ENCODE measurements at places on chromosomes 6 and 20.

- DNase-seq: no peak
Measured at GRCh38 chr6:109449795-109450673, 5.5 kb downstream of the MICAL1 start.

DNA sequence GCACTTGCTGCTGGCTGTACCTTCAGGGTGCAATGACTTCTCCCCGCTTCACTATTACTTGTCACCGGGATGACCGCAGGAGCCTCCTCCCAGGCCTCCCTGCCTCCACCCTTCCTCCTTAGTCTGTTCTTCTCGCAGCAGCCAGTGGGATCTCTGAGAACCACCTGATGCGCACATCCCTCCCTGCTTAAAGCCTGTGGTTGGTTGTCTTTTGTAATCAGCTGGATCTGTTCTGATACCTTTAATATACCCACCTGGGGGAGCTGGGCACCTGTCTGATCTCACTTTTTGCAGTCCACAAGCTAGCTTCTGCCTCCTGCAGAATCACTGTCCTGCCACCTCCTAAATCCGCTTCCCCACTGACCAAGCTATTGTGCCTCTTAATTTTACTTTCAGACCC is 34.6 kb downstream of the TOX2 start:
- no peak for DNase-seq

DNA sequence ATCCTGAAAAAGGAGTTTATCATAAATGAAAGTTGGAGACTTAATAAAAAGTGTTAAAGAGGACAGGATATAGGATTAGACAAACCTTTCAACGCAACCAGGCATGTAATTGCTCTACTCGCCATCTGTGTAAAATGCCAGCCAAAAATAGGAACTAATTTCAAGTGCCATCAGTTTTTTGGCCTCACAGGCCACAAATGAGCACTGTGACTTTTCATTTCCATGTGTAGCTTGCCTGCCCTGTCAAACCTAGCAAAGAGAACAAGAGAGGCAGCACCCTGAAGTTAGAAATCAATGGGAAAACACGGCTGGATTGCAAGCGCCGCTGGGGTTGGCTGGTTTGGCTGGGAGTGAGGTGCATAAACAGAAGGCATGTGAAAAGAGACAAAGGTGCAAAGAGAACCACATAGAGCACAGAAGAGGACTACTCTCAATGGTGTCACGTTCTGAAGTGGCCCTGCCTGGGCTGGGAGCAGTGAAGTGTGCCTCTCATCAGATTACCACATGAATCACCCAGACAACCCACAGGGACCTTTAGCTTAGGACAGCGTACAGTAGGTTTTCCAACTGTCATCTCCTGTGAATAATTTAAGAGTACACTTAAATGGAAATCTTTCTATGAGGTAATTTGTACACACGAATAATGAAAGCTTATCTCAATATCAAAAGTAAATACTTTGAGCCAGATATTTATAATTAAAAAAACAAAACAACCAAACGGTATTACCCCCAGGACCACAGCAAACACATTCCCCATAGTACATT is 78.0 kb upstream of the NHSL1 start:
- no peak for DNase-seq

DNA sequence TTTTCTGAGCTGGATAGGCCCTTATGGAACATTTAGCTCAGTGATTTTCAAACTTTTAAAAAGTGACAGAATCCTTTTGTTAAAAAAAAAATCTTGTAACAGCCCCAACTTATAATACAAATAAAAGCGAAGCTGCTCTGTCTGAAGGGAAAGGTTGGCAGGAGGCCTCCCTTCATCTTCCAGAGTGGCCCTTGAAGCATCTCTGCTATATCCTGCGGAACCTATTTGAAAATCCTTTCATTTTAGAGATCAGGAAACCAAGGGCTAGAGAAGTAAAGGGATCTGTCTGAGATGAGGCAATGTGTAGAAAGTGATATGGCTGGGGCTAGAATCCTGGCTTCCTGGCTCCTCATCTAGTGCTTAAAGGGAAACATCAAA is 107.8 kb downstream of the UBE3D start:
- no peak for DNase-seq

- no peak for DNase-seq
Measured at GRCh38 chr20:13277663-13278295, 56.7 kb downstream of the ISM1 start.

- peak; percentile 86 for DNase-seq
Measured at GRCh38 chr20:50165684-50166554, 12.4 kb upstream of the PEDS1 start.

DNA sequence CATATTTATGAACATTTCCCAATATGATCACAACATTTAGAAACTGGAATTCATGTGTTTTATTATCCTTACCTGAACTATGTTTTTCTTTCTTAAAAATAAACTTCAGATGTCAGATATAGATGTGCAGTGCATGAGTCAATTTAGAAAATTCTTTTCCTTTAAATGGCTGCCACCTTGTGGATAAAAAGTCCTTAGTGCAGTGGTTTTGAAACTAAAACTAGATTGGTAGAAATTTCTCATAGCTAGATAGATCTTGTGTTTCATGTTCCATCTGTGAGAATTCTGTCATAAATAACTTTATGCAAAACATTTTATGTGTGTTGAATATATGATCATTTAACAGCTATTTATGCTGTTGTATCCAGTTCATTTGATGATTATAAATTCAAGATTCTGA is 134.9 kb downstream of the KLHL32 start:
- no peak for DNase-seq

- DNase-seq: no peak
Measured at GRCh38 chr6:89209457-89209856, 7.7 kb downstream of the GABRR1 start.

- DNase-seq: no peak
Measured at GRCh38 chr20:23507346-23507745, 16.4 kb downstream of the CST8 start.

DNA sequence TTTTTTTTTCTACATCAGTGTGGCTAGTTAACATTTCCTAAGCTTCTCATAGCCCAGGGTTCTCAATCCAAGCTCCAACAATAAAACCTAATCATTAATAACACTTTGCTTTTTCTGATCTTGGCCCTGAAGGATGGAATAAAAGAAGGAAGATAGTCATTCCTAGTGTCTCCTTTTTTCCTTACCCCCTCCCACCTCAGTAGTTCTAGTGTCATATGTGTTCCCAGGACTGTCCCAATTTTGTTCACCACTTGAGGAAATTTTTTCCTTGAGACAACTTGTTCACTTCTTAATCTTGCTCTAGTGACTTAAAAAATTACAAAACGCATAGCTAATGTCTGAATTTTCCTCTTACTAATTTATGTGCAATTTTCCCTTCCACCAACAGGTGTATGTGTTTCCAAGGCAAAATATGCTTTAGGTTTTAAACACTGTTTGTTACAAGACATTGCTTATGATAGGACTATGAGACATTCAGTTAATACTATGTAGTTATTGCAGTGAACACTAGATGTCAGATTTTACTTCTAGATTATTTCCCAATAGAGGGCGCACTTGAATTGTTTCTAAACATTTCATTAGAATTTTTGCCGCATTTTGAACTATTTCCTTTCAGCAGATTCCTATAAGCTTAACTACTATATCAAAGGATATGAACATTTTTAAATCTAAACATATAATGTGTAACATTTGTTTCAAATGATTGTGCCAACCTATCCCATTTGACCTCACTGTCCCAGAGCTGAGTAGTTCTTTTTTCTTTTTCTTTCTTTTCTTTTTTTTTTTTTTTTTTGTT is 18.5 kb upstream of the C6orf141 start:
- no peak for DNase-seq

DNA sequence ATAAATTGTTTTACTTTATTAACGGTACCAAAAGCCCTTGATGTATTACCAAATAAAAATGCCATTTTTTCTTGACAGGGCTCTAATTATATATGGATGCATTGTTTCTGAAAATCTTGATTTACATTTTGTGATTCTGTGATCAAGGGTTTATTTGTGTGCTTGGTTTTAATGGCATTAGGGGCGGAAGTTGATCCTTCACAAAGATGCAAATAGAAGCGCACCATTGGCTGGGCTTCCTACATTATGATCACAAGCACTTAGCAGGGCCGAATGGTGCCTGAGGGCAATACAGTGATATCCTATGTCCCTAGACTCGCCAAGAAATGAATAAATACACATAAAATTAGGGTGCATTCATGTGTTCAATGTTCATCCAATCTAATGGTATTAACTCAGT is 172.9 kb upstream of the UST start:
- DNase-seq: no peak

GRCh38 chr6:121330516-121330915 is 3.8 kb downstream of the TBC1D32 start:
- no peak for DNase-seq

- no peak for DNase-seq
Measured at GRCh38 chr6:112557435-112557834, 210.3 kb downstream of the RFPL4B start.

GRCh38 chr20:58077282-58077681 is 151.2 kb downstream of the ANKRD60 start:
- no peak for DNase-seq

GRCh38 chr6:106724848-106725247 is 95.5 kb downstream of the QRSL1 start:
- no peak for DNase-seq

DNA sequence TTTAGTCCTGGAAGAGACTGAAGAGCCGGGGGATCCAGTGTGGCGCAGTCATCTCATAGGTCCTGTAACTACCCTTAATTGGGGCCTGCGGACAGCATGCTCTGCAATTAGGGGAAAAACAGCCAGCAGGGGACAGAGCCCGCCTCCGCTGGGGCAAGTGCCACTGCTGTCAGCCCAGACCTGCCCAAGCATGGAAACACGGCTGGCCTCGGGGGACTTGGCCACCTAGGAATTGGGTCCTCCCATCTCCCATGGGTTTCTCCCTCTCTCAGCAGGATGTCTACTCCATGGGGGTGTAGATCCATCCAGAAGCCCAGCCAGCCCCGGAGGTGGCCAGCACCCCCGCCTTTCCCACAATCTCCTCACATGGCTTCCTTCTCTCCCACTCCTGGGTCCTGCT is 3.6 kb downstream of the GHRH start:
- DNase-seq: no peak

DNA sequence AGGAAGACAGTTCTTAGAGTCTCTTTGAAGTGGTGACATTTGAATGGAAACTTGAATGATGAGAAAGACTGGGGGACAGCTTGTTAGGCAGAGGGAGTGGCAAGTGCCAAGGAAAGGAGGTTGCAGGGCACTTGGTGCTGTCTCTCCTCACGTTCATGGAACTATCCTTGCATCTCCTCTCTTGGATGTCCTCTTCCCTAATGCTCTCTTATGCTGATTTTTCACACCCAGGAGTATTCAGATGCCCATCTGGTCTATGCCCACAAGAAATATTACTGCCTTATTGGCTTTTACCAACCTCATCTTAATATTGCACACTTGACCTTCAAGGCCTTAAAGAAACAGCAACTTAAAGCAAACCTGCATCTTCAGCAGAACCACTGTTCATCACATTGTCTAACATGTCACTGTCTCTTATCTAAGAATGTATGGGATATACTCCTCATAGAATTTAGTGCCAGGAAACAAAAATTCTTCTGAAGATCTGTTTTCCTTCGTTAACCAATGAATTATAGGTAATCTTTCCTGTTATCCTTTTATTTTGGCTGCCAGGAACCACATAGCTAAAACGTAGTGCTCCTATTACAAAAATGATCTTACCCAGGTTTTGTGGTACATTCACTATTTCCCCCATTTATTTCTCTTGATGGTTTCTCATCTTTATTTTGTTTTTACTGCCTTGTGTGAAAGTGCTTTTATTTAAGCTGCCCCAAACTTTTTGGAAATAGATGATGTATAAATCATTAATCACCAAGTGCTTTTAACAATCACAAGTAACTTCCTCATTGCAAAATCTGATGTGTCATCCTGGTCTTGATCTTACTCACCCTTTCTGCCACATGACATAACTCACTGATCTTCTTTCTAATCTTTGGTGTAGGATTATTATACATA is 12.8 kb downstream of the RGS17 start:
- DNase-seq: no peak

DNA sequence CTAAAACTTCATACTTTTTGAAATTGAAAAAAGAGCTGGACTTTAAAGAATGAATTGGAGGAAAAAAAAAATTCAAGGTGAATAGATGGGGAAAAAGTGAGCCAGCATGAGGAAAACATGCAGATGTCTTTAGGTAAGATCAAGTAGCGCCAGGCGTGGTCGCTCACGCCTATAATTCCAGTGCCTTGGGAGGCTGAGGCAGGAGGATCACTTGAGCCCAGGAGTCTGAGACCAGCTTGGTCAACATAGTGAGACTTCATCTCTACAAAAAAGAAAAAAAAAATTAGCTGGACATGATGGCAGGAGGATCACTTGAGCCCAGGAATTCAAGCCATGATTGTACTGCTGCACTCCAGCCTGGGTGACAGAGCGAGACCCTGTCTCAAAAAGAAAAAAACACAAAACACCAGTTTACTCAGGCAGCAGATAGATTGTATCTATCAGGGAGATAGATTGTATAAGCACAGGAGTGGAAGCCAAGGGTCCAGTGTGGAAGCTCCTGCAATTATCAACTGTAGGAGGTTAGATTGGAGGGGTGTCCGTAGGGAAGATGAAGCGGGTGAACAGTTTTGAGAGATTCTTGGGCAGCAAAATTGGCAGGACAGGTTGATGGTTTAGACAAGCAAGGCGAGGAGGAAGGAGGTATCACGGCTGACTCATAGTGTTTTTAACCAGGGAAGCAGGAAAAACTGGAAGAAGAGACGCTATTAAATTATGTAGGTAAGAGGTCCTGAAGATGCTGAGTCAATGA is 97.6 kb upstream of the ZNF217 start:
- DNase-seq: no peak

DNA sequence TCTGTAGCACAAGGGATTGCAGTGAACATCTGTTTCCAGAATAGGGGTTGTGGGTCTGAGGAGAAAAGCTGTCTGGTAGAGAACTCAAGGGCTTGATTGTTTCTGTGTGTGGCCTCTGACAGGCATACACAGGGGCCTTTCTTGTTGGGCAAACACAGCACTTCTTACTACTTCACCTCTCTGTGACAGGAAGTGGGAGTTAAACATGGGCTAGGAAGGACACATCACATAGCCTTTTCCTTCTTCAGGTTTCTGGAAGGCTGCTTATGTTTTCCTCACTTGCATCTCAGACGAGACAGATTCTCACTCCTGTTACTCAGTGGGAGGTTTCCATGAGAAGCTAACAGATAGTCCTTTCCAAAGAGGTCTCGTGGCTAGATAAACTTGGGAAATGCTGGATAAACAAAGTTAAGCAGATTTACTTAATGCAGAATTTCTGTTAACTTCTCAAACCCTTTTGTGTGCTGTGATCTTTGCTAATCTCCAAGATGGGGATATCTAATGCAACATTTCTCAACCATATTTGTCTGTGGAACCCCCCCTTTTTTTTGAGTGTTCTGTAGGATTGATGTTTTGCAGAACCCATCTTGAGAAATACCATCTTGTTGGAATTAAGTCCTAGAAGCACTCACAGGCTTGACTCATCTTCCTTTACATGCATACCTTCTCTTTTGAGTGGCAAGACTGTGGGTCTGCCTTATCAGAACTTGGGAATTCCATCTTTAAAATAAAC is 41.9 kb upstream of the RNF8 start:
- DNase-seq: no peak

DNA sequence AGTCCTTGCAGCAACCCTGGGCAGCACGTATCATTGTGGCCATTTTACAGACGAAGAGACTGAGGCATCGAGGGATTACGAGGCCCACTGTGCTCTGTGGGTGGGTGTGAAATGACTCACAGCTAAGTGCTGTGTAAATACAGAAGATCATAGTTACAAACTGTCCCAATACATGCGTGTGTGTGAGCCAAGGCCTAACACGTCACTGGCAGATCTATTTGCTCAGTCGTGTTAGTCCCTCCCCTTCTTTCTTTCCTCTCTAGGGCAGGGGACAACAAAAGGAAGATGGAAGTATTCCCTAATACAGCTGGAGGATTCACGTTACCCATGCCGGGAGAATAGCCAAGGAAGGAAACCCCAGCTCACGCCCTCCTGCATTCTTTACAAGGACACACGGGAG is 175.9 kb downstream of the CDC5L start:
- no peak for DNase-seq

All from stimulated activated naive CD4-positive, alpha-beta T cell treated with Interleukin-2 at 50 U/mL for 16 hours (primary cell).